ENCODE measurements at places on chromosomes 12 and 14. TPM values are rescaled to one million over a fixed set of nuclear protein-coding genes. Genes with fewer than 3 reads are reported as not detected.

Gene PTPRR
- 0.37 TPM for total RNA-seq

Gene KRT79
- 0.05 TPM for total RNA-seq

Gene MTRFR
- 16.0 TPM for total RNA-seq

Gene RD3L
- total RNA-seq, result not detected

Gene MYH6
- total RNA-seq, result not detected

Gene RAB5B
- total RNA-seq, result 36.8 TPM

Gene SLCO1B1
- total RNA-seq, result 0.46 TPM

Gene SLCO1C1
- total RNA-seq, result not detected

Gene STXBP6
- 1.9 TPM for total RNA-seq

Gene SPX
- 2.5 TPM for total RNA-seq

Gene CRIP1
- total RNA-seq, result 1,965 TPM

Data from A549 treated with CORT108297 at 1 μM for 4 hours (cell line).